H1 (cell line): ENCODE measurements at places on chromosomes 5 and 9. TPM values are rescaled to one million over a fixed set of nuclear protein-coding genes. Genes with fewer than 3 reads are reported as not detected.

- peak; percentile 78 for DNase-seq
These were observed 6.0 kb upstream of the CCIN start for GRCh38 chr9:36163049-36163785.

ADRA1B gene
- 0.08 TPM in 1 of 2 replicates, not detected in the other for polyA plus RNA-seq

DNA sequence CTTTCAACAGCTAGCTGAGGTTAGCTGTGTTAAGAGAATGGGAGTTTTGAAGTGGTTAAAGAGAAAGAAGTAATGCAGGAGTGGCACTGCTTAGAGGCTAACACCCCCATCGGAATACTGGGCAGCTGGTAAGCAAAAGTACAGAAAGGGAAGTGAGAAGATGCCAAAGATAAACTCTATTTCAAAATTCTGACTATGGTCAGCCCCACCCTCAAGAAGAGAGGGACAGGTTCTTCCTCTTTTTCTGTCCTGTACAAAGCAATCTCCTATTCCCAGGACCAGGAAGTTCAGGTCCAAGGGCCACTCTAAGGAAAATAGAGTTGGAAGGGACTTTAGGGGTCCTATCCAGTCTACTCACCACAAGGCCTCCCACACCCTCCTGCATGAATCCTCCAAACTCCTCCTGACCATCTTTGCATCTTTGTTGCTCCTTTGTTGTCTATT, 45.9 kb upstream of the JAK2 start:
- no peak for DNase-seq

DNA sequence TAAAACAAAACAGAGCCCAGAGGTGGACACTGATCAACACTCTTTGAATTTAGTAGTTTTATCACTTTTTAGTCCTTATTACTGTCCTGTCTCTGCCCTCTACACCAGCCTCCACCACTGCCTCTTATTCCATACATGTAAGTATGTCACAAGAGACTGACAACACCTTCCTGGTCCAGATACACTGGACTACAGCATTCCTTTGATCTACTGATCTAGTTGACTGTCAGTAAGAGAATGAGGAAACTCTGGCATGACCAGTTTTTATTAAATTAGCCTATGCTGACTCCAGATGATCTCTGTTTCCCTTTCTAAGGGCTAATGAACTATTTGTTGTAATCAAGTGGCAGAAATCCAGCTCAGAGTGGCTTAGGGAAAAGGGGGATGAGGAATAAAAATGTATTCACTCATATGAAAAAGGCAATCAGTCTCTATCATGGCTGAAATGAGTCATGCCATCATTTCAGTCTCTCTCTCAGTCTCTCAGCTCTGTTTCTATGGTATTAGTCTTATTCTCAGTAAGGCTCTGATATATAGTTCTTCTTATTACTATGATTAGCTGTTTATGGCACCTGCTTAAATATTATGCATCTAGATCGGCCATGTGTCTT, 5.5 kb downstream of the ARHGEF37 start:
- no peak for DNase-seq

- DNase-seq: no peak
These were observed 13.5 kb upstream of the NUP214 start for GRCh38 chr9:131111854-131112311.

SLC22A4 gene
- polyA plus RNA-seq: 0.31 and 0.45 TPM in 2 replicates

- no peak for DNase-seq
These were observed 4.8 kb downstream of the RAD50 start for GRCh38 chr5:132561601-132562000.
